Suppressor macrophage treated with lipopolysaccharide for 1 hour (primary cell): ENCODE measurements at places on chromosomes 4 and X.
A peak's percentile ranks its signal among the peaks of the same experiment; 100 is the strongest.

- DNase-seq: no peak
Observed at GRCh38 chrX:132652871-132653270, 164.0 kb upstream of the MBNL3 start.

DNA sequence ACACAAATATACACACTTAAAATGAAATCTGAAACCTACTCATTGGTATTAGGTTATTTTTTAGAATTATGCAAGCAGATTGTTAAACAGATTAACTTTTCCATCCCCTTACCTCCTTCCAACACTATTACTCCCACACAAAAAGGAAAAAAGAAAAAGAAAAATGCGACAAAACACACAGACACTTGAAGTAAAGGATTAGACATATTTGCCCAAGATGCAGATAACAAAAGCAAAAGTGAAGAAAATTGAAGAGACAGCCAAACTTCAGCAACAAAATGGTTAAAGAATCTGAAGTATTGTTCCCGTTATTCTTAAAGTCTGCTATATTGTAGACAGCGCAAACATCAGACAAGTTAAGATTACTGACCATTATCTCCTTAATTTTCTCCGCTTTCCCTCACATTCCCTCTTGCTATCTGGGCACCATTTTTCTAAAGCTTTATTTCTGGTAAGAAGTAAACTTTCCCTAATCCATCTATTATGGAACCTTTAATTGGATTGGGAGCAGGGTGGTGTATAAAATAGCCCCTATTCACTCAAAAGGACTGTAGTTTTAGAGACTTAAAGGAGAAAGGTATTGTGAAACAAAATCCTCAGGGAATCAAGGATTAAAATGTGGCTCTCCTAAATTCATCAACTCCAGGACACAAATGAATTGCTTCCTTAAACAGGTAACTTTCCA, 34.7 kb upstream of the MAB21L2 start:
- DNase-seq: no peak

GRCh38 chr4:8422327-8422726, 18.2 kb downstream of the ACOX3 start:
- no peak for DNase-seq

DNA sequence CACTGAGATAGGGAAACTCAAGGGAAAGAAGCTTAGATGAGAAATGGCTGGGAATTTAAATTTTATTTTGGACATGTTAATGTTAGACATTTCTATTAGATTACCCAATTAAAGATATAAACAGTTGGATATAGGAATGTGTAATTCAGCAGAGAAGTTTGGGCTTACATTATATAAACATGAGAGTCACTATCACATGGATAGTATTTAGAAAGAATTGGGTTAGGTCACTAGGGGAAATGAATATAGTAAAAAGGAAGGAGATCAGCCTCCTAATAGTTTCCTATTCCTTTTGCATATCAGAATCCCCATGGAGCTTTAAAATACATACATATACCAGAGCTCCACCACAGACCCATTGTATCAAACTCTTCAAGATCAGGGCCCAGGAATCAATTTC, 19.6 kb upstream of the CXCL5 start:
- DNase-seq: peak; percentile 88

DNA sequence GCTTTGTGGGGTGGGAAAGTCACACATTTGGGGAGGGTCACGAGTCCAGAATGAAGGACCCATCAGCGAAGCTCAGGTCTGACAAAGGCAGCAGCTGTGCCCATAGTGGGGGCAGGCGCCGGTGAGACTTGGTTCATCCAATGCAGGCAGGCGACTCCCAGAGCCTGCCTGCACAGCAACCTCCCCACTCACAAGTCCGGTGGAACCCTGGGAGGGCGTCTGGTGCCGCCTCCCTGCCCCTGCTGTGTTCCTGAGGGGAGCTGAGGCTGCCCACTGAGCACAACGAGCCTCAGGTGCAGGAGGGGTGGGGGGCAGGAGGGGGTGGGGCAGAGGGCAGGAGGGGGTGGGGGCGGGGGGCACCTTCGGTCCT, 13.7 kb downstream of the LRPAP1 start:
- no peak for DNase-seq

DNA sequence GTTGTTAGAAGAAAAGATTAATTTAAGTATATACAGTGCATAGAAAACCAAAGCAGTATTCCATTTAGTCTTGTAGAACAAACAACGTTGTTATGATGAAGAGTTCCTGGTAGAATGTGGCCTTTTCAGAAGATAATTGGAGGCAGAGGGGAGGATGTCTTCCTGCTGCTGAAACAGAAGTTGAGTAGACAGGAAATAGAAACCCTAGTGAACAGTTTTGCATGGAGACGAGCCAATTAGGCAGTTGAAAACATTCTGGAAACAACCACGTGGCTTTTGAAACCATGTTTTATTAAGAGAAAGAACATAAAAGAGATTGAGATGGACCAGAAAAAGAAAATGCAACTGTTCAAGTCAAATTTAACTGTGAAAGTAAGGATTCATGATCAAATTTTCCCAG, 325.2 kb downstream of the CAMK2D start:
- DNase-seq: no peak

- no peak for DNase-seq
Observed at GRCh38 chrX:17930850-17931249, 69.8 kb upstream of the RAI2 start.

DNA sequence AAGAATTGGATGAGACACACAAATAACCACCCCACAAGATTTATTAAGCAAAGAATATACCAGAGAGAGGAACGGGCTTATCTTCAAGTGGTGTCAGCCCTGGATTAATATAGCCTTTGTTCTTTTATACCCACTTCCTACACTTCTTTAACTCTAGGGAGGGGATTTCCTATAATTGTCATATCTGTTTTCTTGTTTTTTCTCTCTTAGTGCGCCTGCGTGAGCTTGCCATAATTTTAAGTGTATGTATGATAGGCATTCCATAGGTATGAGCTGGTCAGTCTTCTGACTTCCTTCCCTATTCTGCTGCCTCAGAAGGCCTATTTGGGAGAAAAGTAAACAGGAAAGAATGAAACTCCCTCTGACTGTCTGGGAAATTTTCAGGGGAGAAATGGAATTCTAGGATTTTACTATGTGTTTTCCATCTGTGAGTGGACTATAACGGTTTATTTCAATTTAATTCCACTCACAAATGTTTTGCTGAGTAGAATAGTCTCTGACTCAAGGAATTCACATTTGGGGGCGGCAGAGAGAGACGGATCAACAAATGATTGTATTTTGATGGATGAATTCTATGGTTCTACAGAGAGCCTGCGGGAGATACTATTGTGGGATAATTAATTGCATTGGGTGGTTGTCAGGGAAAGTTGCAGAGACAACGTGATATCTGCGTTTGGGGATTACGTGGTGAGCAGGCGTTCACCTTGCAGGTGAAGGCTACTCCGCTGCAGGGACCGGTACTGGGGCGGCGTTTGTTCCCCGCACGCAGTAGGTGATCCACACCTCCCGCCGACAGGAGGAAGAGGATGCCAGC, 626 bp upstream of the CEP135 start:
- peak; percentile 94 for DNase-seq

DNA sequence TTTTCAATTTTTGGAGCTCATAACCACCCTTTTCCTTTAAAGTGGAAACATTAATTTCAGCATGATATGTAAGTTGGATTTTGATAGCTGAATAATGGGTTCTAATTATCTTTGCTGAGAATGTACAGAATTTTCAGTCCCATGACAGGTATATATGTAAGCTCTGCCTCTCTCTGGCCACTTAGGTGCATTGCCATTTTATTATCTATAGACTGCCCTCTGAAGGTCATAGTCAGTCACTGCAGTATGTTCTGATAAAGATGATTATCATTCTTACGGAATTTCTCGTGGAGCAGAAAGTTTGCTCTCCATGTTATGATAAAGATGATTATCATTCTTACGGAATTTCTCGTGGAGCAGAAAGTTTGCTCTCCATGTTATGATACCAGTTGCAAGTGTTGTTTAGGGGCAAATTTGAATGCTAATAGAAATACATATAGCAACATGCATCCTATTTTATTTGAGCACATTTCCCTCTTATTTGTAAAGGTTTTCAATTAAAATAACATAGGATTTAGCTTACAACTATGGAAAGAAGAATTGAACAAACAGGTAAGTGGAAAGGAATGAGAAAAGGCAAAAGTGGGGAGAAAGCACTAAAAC, 10.4 kb downstream of the AFP start:
- peak; percentile 76 for DNase-seq

DNA sequence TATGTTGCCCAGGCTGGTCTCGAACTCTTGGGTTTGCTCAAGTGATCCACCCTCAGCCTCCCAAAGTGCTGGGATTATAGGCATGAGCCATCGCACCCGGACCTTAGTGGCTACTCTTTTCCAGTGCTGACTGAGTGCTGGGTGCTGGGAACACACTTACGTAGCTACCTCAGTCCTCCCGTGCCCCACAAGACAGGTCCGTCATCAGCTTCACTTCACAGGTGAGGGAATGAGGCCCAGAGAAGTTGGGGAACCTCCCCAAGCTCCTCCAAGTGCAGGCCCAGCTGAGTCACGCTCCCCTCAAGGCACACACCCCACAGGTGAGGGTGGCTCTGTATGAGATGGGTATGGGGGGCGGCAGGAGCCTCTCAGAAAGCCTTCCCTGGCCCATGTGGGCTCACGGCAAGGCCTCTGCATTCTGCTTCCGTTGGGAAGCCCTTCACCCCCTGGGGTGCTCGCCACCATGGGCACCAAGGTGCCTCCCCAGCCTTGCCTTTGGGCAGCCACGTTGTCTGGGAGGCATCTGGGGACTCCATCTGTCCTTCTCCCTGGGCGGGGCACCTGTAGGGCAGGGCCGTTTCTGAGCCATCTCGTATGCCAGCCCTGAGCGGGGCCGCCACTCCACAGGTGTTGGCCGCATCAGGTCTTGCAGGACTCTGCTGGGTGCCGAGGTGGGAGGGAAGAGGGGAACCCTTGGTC, 28.4 kb downstream of the NSG1 start:
- no peak for DNase-seq

DNA sequence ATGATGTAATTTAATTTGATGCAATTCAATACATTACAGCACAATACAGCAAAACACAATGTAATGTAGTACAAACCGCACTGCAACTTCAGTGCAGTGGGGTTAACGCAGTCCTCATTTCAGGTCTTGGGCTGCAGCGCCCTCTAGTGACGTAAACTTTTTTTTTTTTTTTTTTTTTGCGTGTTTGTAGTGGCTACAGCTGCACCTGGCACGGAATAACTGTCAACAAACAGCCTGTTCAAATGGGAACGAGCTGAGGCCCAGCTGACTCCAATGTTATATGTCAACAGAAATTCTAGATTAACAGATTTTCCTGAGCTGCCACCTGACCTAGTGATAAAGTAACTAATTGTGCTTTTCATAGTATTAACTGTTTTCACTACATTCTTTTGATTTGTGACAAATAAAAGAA, 33.5 kb upstream of the RASSF6 start:
- peak; percentile 56 for DNase-seq

DNA sequence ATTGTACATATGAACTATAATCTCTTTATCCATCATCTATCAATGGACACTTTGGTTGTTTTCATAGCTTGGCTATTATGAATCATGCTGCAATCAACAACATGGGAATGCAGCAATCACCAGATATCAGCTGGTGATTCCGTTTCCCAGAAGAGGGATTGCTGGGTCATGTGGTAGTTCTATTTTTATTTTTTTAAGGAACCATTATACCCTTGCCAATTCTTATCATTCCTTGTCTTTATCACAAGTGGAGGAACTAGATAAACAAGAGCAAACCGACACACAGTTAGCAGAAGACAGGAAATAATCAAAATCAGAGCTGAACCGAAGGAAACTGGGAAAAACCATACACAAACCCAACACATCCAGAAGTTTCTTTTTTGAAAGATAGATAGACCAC, 14.5 kb upstream of the LNX1 start:
- DNase-seq: no peak

DNA sequence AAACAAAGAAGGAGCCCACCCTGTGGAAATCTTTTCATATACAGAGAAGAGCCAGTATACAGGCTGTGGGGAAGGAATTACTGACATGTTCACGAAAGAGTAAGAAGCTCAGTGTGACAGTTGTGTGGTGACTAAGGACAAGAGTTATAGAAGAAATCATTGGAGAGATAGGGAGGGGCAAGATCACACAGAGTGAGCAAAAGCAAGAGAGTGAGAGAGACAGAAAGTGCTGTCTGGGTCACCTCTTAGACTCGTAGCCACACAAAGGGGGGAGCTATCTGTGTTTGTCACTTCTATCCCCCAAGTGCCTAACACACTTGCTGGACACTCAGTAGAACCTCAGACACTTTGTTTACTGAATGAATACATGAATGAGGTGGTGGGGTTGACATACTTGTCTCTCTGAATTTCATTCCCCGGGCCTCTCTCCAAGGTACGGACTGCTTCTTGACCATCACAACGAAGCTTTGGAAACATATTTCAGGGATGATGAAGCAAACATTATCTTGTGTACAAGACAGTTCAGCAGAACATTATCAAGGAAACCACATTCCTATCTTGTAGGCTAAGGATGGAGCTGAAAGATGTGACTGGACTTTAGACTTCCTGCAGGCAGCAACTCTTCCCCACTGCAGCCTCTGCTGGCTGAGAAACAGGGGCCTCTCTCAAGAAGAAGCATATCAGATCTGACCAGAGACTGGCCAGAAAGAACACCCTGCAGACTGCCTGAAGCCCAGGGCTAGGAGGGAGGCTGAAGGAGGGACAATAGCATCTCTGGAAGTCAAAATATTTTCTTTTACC, 168.2 kb downstream of the AMELX start:
- DNase-seq: no peak

GRCh38 chr4:140335076-140335475, 38.4 kb upstream of the SCOC start:
- DNase-seq: no peak

- DNase-seq: no peak
Observed at GRCh38 chr4:36485885-36486284, 204.5 kb downstream of the DTHD1 start.

DNA sequence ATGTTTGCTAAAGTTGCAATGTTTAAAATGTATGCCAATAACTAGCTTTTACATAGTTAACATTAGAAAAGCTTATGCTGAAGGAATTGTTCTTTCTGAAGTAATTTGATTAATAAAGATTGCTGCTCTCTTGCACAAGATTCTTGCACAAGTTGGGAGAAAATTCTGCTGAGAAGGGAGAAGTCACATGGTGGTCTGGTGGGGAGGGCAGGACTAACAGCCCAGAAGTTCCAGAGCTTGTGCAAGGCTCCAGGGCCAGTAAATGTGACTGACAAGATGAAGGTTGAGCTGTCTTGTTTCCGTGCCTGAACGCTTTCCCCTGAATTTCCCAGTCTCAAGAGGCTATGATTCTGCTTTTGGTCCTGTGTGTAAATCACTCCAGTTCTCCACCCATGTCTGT, 112.9 kb upstream of the VCX start:
- no peak for DNase-seq

DNA sequence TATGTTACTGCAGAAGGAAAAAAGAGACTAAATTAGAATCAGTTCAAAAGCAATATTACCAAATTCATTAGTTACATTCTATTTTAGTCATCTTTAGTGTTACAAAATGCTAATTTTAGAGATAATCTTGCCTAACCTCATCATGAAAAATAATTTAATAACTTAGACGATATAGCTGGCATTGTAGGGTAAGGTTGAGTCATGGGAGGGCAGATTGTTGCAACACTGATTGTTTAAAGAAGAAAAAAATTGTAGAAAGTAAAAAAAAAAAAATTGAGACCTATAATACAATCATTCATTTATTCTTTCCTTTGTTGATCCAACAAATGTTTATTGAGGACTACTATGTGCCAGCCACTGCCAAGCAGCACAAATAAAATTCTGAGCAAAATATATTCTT, 330.9 kb downstream of the GBA3 start:
- no peak for DNase-seq

- DNase-seq: no peak
Observed at GRCh38 chr4:6573551-6573950, 1.4 kb upstream of the MAN2B2 start.
